ENCODE measurements at places on chromosomes 5 and 9.

DNA sequence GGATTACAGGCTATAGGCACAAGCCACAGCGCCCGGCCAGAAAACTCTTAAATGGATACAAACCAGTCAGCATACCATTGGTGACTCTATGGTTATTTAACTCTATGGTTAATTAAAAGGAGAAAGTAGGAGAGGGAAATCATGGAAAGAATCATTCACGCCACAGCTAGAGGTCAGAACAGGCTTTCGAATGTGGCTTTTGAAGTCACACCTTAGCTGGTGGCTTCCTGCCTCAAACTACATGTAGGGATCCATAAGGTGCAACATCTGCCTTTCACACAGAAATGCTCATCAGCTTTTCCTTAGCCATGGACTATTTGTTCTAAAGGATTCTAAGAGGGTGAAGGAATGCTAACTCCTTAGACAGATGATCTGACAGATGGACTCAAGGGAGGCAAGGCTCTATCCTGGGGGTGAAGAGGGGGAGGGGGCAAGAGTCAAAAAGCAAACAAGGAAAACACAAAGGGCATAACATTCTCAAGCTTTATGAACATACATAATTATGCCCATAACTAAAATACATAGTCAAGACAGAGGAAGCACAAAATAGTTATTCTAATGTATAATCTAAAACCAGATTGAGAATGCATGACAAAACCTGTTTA, 130.9 kb downstream of the EFNA5 start:
- DNase-seq: no peak

DNA sequence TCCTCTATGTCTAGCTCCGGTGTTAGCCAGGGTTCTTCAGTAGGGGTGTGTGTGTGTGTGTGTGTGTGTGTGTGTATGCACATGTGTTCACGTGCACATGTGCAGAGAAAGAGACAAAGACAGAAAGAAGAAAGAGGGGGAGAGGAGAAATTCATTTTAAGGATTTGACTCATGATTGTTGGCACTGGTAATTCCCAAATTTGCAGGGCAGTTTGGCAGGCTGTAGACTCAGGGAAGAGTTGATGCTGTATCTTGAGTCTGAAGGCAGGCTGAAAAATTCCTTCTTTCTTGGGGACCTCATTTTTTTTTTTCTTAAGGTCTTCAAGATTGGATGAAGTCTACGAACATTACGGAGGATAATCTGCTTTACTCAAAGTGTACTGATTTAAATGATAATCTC, 335.7 kb downstream of the NSG2 start:
- no peak for DNase-seq

DNA sequence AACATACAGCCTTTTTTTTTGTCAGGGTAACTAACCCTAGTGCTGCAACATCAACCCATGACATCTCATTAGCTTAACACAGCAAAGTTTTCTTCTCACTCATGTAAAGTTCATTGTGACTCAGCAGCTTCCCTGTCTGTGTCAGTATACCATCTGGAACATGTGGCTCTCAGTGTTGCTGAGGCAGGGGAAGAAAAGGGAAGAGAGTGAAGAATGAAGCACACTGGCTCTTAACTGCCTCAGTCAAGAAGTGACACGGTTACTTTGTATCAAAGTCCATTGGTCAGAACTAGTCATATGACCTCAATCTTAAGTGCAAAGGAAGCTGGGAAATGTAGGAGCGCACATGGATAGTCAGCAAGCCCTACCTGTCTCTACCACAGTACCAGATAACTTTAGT, 185.0 kb upstream of the ELL2 start:
- DNase-seq: peak; percentile 25

GRCh38 chr5:15715967-15716366, 216.0 kb downstream of the FBXL7 start:
- no peak for DNase-seq

GRCh38 chr9:4214486-4214885, 85.4 kb downstream of the GLIS3 start:
- DNase-seq: no peak

DNA sequence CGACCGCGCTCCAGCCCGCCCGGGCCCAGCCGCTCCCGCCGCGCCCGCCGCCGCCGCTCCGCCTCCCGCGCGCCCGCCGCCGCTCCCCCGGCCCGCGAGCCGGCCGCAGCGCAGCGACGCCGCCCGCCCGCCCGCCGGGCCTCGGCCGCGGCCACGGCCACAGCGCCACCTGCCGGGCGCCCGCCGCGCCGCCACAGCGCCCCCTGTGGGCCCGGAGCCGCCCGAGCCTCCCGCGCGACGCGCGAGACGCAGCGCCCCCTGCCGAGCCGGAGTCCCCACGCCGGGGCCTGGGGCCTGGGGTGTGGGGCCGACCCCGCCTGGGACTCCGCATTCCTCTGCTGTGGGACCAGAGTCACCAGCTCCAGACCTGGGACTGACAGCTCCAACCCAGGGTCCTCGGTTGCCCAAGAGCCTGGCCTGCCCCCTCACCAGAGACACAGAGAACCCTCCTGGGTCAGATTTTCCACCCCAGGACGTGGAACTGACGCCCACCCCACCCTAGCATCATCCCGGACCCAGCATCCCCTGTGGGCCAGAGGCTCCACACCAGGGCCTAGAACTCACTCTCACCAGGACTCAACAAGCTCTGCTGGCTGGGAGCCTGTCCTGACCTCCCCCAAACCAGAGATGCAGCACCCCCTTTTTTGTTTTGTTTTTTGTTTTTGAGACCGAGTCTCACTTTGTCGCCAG, at the start of gene RAPGEF1:
Gene RAPGEF1 (minus strand): TSS at position 118 of the 690 bp plus-strand sequence. CDS start 246 bp downstream, outside the sequence.
- DNase-seq: no peak

- DNase-seq: no peak
Measured at GRCh38 chr9:34203275-34203991, 24.6 kb downstream of the UBAP1 start.

- no peak for DNase-seq
Measured at GRCh38 chr9:18074041-18074440, 399.9 kb upstream of the ADAMTSL1 start.

- no peak for DNase-seq
Measured at GRCh38 chr9:127658428-127658827, 46.4 kb downstream of the STXBP1 start.

GRCh38 chr5:151820903-151821302, 49.1 kb downstream of the G3BP1 start:
- no peak for DNase-seq

GRCh38 chr5:89191374-89191773, 308.4 kb upstream of the MEF2C start:
- DNase-seq: no peak

All from epithelial cell of proximal tubule (primary cell).